ENCODE measurements at places on chromosomes 6 and 20.

- H3K27me3 ChIP-seq, result no peaks in the 10 kb centered on the region
- no peak for DNase-seq
- H3K4me1 ChIP-seq, result peaks cover 8% of the 10 kb centered on the region
These were observed 103.8 kb downstream of the KIF16B start for GRCh38 chr20:16469395-16469905.

DNA sequence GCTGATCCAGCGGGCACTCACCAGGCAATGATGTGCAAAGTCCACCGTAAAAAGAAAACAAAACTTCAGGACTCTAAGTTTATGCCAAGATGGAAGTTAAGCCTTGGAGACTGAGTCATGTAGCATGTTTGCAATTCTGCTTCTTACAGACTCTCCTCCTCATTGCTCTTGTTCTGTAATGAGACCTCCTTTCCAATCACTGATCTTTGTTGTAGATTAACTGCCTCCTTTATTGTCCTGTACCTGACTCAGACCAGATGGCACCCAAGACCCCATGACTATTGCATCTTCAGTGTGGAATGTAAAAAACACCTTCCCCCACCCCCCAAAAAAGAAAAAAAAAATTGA is 11.2 kb downstream of the NEU1 start:
- H3K4me1 ChIP-seq, result no peaks in the 10 kb centered on the region
- H3K27ac ChIP-seq, result no peak overlapping the region
- H3K27me3 ChIP-seq, result no peaks in the 10 kb centered on the region
- DNase-seq, result no peak
- no peak overlapping the region for H3K4me3 ChIP-seq

DNA sequence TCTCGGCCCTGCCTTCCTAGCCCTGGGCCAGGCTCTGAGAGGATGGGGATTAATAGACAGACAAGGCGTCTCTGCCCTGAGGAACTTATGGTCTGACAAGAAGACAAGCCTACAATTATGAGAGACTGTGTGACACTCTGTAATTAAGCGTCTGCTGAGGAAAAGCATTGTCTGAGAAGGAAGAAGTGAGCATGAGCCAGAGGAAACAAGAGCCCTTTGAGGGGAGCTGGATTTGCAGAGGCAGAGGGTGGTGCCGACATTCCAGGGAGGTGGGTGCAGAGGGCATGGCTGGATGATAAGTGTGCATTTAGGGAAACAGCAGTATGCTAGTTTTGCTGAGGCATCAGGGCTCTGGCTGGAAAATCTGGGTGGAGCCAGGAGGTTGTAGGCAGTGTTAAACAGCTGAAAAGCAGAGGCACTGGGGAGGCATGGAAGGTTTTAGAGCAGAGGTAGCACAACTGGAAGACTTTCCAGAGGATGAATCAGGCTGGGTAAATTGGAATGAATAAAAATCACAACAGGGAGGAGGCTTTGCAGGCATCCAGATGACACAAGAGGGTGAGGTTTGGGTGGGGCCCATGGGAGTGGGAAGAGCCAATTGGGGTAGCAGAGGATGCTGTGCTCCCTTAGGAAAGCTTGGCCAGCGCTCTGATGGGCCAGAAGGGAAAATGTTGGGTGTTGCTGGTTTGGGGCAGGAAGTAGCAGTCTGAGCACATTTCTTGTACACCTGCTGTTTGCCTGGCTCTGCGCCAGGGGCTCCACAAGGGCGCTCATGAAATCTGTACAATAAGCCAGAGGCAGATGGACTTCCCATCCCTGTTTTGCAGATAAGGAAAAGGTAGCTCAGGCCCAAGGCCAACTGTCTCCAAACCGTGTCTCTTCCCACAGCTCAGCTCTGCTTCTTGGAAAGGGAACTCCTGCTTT is 74.0 kb upstream of the MYL9 start:
- H3K4me1 ChIP-seq, result peaks cover 97% of the 10 kb centered on the region
- DNase-seq, result no peak
- H3K36me3 ChIP-seq, result no peaks in the 10 kb centered on the region
- H3K4me3 ChIP-seq, result no peak overlapping the region
- no peaks in the 10 kb centered on the region for H3K27me3 ChIP-seq

DNA sequence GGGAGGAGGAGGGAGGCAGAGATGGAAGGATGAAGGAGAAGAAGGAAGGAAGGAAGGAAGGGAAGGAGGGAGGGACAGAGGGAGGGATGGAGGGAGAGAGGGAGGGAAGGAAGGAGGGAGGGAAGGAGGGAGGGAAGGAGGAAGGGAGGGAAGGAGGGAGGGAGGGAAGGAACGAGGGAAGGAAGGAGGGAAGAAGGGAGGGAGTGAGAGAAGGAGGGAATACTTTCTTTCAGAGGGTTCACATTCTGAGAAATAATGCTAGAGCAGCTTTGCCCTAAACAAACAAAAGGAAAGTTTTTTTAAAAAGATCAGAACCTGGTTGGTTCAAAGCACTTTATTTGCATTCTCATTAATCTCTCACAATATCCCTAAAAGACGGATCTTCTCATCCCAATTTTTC is 96.1 kb upstream of the NXT1 start:
- H3K27me3 ChIP-seq, result no peaks in the 10 kb centered on the region
- no peak overlapping the region for H3K27ac ChIP-seq
- H3K4me1 ChIP-seq, result peaks cover 10% of the 10 kb centered on the region
- DNase-seq, result no peak

DNA sequence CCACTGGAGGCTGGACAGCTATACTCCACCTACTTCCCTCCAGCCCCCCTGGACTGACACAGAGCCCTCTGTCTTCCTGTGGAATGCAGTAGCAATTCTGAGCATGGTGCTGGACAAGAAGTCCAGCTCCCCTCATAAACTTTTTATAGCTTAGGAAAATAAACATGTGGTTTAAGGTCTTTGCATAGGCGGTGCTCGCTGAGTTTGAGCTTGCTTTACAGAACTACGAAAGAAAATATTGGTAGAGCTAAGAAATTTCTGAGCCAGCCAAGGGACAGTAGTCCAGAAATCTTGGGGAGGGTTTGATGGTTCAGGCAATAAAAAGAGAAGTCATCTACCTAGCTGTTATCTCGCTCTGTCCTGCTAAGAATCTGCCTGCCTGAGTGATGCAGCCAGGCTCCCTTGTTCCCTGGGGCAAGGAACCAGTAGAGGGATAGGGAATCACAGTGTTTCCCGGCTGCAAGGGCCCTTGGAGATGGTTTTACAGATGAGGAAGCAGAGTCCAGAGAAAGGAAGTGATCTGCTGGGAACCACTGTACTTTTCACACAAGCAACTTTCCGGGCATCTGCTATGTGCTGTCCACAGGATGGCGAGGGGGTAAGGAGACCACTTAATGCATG is 343.4 kb downstream of the CDC5L start:
- no peak overlapping the region for H3K4me3 ChIP-seq
- H3K27ac ChIP-seq, result no peak overlapping the region
- DNase-seq, result peak; percentile 60
- no peaks in the 10 kb centered on the region for H3K27me3 ChIP-seq
- peaks cover 15% of the 10 kb centered on the region for H3K4me1 ChIP-seq

- no peaks in the 10 kb centered on the region for H3K4me1 ChIP-seq
- no peak for DNase-seq
- H3K4me3 ChIP-seq, result no peak overlapping the region
- no peaks in the 10 kb centered on the region for H3K36me3 ChIP-seq
These were observed 142.0 kb downstream of the CEP57L1 start for GRCh38 chr6:109237077-109237985.

GRCh38 chr20:51955756-51956155 is 153.4 kb upstream of the SALL4 start:
- H3K27me3 ChIP-seq, result no peaks in the 10 kb centered on the region
- DNase-seq, result no peak
- H3K27ac ChIP-seq, result no peak overlapping the region

- no peak overlapping the region for H3K4me3 ChIP-seq
- no peak for DNase-seq
These were observed 16.5 kb upstream of the SH3BGRL2 start for GRCh38 chr6:79614326-79615305.

- H3K4me3 ChIP-seq, result no peak overlapping the region
- no peaks in the 10 kb centered on the region for H3K36me3 ChIP-seq
- H3K27ac ChIP-seq, result peak overlapping the region; percentile 17
These were observed 53.6 kb downstream of the CDC40 start for GRCh38 chr6:110233770-110234374.

DNA sequence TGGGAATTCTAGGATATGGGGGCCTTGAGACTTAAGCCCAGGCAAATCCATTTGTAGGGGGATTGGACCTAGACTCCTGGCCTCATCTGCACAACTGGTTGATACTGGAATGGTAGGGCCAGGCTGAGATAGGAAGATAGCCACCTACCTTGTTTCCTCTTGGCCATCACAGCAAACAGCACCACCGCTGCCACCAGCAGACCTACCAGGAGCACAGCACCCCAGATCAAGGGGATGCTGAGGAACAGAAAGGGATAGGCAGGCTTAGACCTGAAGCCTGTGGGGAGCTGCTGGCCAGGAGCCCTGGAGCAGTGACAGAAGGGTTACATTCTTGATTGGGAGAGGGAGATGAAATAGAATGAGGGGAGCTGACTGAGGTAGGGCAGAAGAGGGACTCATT is 3.5 kb downstream of the TREML1 start:
- H3K36me3 ChIP-seq, result no peaks in the 10 kb centered on the region
- H3K4me1 ChIP-seq, result no peaks in the 10 kb centered on the region
- H3K4me3 ChIP-seq, result no peak overlapping the region
- no peaks in the 10 kb centered on the region for H3K27me3 ChIP-seq
- no peak for DNase-seq
- no peak overlapping the region for H3K27ac ChIP-seq

GRCh38 chr6:147057188-147057587 is 147.0 kb upstream of the STXBP5 start:
- H3K4me3 ChIP-seq, result no peak overlapping the region
- no peaks in the 10 kb centered on the region for H3K36me3 ChIP-seq
- H3K27me3 ChIP-seq, result no peaks in the 10 kb centered on the region
- no peak for DNase-seq
- no peaks in the 10 kb centered on the region for H3K4me1 ChIP-seq

DNA sequence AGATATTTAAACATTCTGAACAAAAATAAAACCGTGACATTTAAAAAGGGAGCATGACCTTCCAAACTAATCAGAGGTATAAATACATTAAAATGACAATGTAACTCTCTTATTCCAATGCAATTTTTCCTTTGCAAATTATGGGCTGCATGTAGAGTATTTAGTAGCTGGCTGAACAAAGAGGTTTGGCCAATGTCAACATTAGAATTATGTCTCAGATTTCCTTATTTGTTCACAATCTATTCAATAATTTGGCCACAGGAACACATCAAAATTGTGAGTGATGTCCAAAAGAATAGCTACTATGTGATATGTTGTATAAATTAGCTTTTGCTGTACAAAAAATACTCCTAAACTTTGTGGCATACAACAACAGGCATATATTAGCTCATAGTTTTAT is 580.0 kb upstream of the MARCKS start:
- no peak overlapping the region for H3K27ac ChIP-seq
- H3K4me1 ChIP-seq, result no peaks in the 10 kb centered on the region
- no peak overlapping the region for H3K4me3 ChIP-seq
- no peaks in the 10 kb centered on the region for H3K36me3 ChIP-seq
- H3K27me3 ChIP-seq, result no peaks in the 10 kb centered on the region

GRCh38 chr20:57957411-57958049 is 247.7 kb upstream of the PMEPA1 start:
- no peaks in the 10 kb centered on the region for H3K27me3 ChIP-seq
- H3K4me1 ChIP-seq, result peaks cover 44% of the 10 kb centered on the region
- no peaks in the 10 kb centered on the region for H3K36me3 ChIP-seq

GRCh38 chr20:41029150-41029901 is 704 bp downstream of the TOP1 start:
- peak overlapping the region; percentile 99 for H3K27ac ChIP-seq
- no peaks in the 10 kb centered on the region for H3K27me3 ChIP-seq
- peaks cover 54% of the 10 kb centered on the region for H3K4me1 ChIP-seq
- peak overlapping the region; percentile 98 for H3K4me3 ChIP-seq
- DNase-seq, result no peak

GRCh38 chr6:140183881-140184280 is 809.4 kb upstream of the CITED2 start:
- no peak overlapping the region for H3K4me3 ChIP-seq
- no peaks in the 10 kb centered on the region for H3K27me3 ChIP-seq
- DNase-seq, result no peak

DNA sequence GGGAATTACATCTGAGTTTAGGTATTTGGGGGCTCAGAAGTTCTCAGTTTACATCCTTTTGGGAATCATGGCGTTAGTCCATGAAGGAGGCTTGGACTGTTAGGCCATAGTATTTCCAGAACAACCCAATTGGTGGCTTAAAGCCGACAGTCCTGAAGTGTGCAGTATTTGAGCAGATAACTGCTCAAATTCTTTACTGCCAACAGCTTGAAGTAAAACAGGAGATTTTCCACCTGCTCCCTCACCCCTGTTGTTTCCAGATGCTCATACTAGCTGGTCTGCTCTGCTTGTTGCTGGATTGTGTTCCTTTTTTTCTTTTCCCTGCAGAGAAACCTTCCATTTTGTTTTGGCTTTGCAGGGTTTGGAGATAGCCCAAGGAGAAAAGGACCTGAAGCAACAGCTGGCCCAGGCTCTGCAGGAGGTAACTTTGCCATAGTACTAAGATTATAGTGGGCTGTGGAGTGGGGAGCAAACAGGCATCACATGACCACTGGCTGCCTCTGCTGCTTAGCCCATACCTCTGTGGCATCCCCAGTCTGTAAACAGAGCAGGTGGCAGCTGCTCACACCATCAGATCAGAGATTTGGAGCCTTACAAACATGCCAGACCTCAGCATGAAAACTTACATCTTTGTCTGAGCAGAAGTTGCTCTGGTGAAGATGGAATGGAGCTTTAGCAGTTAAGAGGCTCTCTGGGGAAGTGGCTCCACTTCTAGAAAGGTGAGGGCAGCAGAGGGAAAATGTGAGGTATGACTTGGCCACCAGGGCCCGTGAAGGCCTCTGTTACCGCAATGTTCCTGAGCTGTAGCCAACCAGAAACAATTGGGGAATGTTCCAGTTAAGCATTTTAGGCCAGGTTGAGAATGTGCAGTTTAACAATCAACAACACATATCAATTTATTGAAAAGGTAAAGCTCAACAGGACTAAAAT is 17.6 kb downstream of the RNF8 start:
- H3K4me3 ChIP-seq, result no peak overlapping the region
- no peaks in the 10 kb centered on the region for H3K36me3 ChIP-seq
- no peaks in the 10 kb centered on the region for H3K27me3 ChIP-seq
- no peak overlapping the region for H3K27ac ChIP-seq
- peaks cover 19% of the 10 kb centered on the region for H3K4me1 ChIP-seq

All from vagina (tissue), 2 donors.